ENCODE measurements at places on chromosomes 7 and 10. TPM values are rescaled to one million over a fixed set of nuclear protein-coding genes. Genes with fewer than 3 reads are reported as not detected.

- DNase-seq = no peak
Measured at GRCh38 chr10:47206449-47207280, 93.3 kb upstream of the GDF10 start.

- no peak for DNase-seq
Measured at GRCh38 chr7:103934508-103934907, 55.0 kb downstream of the RELN start.

DNA sequence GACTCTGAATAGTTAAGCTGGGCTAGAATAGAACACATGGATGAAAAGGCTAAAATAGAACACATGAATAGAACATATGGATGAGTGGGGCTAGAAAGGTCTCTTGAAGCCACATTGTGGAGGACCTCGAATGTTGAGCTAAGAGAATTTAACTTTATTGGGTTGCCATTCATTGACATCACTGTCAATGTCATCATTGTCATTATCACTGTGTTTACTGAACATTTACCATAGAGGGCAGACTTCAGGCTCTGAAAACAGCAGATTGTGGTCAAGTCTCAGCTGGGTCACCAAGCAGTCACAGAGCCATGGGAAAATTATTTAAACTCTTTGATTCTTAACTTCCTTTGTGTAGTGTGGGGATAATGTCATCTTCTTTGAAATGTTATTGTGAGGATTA is 80.4 kb downstream of the WDFY4 start:
- DNase-seq = no peak

DNA sequence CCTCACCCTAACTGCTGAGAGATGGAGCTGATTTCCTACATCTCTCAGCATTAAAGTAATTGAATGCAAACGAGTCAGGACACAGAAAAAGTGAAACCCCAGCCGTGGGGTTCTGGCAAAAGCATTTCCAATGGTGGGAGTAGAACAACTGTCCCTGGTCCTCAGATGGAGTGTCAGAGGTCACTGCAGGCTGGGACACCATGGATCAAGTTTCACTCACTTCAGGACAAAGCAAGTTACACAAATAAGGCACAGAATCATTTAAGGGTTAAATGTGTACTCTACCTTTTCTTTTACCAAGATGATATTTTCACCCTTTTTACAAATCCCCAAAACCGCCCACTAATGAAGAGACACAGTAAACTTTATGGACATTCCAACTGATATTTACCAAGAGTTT is 607.8 kb downstream of the PARD3 start:
- no peak for DNase-seq

DNA sequence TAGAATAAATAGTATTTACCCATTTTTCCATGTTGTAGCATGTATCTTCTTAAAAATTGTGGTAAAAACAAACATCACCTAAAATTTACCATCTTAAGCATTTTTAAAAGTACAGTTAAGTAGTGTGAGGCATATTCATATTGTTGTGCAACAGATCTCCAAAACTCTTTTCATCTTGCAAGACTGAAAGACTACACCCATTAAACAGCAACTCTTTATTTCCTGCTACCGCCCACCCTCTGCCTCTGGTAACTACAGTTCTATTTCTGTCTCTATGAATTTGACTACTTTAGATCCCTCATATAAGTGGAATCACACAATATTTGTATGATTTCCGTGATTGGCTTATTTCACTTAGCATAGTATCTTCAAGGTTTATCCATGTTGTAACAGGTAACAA is 40.0 kb upstream of the AGBL3 start:
- DNase-seq = no peak

GRCh38 chr7:135877805-135878204 is 99.4 kb downstream of the MTPN start:
- no peak for DNase-seq

- DNase-seq = no peak
Measured at GRCh38 chr10:62636825-62637248, 167.7 kb upstream of the ADO start.

DNA sequence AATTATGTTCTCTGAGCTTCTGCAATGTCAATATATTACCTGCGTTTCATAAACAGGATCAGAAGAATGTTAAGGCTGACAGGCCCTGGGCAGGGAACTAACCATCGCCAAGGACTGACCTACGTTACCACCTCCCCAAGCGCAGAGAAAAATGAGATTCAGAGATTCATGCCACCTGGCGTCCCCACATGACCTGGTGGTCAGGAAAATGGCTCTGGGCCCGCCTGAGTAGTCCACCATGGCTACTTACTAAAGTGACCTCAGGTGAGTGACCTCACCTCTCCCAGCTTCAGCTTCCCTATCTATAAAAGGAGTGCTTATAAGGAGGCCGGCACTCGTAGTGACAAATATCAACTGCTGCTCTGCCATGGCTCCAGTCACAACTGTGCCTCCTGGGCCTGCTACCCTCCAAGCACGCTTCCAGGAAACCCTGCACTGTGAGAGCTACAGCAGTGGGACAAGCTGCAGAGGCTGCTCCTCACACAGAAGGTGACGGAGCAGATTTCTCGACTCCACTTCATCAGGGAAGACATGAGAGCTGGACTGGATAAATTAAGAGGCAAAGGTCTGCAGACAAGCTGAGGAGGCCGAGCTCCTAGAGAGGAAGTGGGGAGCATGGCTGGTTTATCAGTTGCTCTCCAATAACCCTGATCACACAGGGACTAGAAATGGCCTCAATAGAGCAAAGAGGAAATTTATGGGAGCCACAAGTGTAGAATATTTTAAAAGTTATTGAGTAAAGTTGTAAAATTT is 103.0 kb downstream of the RNF216 start:
- DNase-seq = no peak

DNA sequence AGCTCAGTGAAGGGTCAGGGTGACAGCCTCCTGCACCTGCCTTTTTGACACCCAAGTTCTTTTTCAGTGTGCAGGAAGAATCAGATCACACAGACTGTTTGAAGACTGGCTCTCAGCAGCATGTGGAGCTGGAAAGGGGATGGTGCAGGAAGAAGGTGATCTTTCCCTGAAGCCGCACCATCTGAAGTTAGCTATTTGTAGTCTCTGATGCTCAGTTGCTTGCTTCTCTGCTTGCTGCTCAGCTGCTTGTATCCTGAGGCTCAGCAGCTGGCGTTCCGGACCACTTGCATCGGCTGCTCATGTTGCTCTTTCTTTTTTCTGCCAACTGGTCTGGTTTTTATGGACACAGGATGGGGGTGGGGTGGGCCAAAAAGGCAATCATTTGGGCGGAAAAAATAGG is 15.8 kb upstream of the DNMBP start:
- DNase-seq = no peak

DNA sequence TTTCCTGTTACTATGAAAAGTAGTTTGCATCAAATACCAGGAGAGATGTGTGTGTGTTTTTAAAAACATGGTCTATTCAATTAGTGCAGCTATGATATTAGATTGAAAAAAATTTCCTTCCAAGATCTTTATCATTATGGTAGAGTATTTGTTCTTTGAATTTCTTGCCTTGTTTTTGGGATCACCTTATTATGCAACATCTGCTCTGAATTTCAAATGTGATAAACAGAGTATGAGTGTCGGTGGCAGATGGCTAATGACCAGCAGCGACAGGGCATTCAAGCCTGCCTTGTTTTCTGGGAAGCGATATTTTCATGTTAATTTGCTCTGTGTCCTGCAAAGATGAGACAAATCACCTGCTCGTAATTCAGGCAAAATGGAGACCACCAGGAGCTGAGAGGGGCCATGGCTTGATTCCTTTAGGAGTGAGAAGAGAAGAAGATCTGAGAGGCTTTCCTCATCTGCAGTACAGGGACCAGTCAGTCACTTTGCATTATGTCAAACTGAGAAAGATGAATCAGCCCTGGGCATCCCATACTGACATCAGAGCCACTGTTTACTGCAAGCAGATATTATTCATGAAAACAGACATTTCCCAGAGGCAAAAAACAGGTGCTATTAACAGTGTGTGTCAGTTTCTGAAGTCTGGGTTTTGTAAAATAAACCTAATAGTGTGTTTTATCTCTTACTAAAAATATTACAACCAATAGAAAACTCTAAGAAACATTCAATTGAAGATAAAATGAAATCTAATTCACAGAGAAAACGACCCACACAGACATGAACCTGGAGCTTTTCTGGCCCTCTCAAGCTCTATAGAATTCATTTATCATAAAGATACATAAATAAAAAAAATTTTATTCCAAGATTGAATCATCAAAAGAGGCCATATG is 67.6 kb downstream of the CDK6 start:
- DNase-seq = no peak

DNA sequence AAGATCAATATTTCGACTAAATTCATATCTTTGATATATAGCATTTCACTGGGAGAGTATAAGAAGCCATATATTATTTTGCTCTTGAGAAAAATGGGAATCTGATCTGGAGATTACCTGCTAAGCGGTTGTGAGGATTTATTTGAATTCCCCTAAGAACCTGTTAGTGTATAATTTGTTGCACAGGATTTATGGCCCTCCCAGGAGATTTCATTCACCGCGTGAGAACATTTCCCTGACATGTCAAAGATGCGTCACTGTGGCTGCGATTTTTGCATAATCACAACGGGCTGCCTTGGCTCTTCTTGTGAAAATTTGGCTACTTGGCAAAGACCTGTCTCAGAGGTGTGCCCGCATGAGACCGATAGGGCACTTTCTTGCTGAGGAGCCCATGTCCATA is 184.7 kb upstream of the PFKP start:
- no peak for DNase-seq

DNA sequence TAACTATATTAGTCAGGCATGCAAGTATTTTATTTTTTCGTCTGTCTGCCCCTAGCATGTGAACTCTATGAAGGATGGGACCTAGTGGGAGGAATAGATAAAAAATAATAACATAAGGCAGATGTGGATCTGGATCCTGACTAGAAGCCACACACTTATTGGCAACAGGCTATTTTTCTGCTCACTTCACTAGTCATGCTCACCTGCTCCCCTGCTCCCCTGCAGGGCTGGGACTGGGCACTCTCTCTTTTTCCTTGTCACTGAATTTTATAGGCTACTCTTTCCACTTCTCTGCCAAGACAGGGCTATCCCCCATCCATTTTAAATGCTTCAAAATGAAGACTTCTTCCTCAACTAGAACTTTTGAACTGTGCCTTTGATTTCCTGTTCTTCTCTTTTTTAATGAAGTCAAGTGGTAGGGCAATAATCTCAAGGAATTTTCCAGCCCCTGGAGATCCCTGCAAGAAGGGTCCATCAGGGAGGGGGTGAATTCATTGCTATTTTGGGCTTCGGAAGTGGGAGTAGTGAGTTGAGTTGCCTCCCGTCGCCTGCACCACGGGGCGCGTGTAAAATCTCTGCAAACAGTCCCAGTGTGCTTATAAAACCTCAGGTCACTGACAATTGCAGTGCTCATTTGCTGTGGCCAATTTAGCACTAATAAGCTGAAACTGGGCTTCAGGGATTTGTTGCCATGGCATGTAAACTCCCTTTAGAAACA is 156.7 kb upstream of the NPVF start:
- no peak for DNase-seq

DNA sequence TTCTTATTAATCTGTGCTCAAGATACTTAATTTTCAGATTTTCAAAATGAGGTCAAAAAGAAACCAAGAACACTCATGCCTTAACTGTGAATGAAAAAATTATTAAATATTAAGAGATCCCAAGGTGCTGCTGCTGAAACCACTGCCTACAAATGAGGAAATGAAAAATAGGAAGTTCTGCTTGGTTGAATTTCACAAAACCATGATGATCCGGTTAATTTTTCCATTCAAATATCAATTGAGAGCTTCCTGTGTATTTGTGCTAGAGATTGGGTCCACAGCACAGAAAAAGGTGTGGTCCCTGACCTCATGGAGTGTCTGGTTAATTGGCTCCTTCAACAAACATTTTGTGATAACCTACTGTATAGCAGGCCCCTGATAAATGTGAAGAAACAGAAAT is 132.7 kb upstream of the YAE1 start:
- DNase-seq = no peak

DNA sequence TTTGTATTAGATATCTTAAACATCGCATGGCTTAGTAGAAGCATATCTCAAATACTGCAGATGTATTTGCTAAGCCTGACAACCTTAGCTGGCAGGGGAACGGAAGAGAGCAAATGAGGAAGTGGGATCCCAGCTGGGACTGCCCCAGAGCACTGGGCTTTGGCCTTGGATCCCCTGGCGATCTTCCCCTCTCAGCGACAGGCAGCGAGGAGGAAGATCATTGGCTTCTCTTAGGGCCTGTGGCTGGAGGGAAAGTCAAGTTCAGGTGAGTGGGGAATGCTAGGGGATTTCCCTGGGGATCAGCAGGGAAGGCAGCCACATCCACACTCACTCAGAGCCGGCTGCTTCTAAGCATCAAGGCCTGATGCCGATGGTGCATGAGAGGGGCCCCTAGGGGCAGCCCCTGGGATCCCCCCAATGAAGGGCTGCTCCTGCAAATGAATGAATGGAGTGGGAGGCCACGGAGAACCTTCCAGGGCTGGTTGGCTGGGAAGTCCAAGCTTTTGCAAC is 42.0 kb downstream of the LYZL2 start:
- DNase-seq = no peak

DNA sequence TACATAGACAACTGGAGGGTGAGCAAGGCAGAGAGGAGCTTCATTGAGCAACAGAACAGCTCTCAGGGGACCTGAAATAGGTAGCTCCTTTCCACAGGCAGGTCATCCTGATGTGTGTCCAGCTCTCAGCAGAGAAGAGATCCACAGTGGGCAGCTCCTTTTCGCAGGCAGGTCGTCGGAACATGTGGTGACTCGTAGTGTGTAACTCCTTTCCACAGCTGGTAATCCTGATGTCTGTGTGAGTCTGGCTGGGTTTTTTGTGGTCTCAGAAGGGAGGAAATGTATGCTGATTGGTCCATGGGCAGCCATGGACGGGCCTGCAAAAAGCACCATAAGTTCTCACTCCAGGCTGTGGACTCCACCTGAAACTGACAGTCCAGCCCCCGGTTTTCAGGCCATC is 24.4 kb upstream of the TES start:
- no peak for DNase-seq

DNA sequence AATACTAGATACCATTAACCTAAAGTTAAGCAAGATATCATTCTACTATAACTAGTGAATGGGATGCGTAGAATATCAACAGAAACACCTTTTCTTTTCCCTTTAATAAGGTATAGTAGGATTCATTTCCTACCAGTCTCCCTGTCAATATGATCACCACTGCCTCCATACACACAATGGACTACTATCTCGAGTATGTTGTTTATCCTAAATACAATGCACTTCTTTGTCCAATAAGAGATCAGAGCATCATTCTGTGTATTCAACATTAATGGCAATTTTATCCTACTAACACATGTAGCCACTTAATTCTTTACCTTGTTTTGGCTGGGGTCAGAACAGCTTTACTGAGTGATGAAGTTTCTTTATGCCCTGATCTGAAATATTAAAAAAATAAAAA is 276.3 kb downstream of the TFEC start:
- no peak for DNase-seq

- no peak for DNase-seq
Measured at GRCh38 chr7:128838981-128839731, 8.9 kb downstream of the FLNC start.

DNA sequence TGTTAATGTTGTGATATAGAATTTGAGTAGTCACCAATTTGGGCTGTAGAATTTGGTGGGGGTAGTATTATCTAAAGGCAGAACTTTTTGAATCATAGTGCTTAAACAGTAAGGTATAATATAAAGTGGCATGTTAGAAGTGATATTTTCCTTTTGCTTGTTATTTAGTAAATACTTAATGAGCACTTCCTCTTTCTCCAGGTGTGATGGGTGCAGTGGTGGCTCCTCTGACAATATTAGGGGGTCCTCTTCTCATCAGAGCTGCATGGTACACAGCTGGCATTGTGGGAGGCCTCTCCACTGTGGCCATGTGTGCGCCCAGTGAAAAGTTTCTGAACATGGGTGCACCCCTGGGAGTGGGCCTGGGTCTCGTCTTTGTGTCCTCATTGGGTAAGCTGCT is 10.5 kb downstream of the GHITM start:
- no peak for DNase-seq

The IQUB gene
- total RNA-seq = 0.32 TPM

The MICALL2 gene
- total RNA-seq = 4.4 TPM

The FXYD4 gene
- not detected for total RNA-seq

Measured in omental fat pad (tissue), 4 donors.